ENCODE measurements at places on chromosomes 12 and 14. TPM values are rescaled to one million over a fixed set of nuclear protein-coding genes. Genes with fewer than 3 reads are reported as not detected.
A peak's percentile ranks its signal among the peaks of the same experiment; 100 is the strongest.

The FAM222A gene
- total RNA-seq: 12.8 TPM

DNA sequence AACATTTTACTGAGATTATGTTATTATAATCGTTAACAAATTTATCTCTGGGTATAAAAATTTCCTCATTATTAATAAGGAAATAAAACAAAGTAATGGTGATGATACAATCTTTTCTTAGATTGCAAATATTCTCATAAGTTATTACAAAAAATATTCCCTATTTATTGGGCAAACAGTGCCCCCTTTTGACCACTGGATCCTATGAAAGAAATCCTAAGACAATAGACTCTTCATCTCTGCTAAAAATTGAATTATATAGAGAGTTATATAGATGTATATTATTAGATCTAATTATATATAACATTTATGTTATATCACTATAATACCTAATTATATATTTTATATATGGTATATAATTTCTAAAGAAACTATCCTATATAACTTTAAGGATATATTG is 94.2 kb upstream of the FGD4 start:
- no peak overlapping the region for H3K27ac ChIP-seq
- no peak for DNase-seq
- H3K4me1 ChIP-seq: peaks cover 3% of the 10 kb centered on the region
- H3K27me3 ChIP-seq: no peaks in the 10 kb centered on the region
- H3K36me3 ChIP-seq: no peaks in the 10 kb centered on the region
- H3K4me3 ChIP-seq: no peak overlapping the region

DNA sequence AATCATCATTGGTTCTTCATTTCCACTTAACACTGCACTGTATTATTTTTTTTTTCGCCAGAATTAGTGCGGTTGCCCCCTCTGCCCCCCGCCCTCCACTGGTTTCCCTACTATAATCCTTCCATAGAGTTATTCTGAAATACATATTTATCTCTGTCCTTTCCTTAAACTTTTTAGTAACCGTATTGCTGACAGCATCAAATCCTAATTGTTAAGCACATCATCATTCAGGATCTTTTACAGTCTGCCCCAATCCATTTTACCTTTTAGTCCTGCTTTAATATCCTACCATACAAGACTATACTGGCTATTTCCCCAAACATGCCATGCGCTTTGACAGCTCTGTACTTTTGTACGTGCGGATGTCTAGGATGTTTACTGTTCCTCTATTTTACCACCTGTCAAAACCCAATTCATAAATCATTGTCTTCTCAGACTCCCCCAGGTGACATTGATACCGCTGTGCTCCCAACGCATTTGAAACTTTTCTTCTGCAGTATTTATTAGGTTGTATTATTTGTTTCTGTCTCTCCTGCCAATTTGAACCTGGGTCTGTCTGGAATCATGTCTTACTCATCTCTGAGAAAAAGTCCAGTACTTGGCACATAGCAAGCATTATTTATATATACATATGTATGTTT is 1.0 kb downstream of the FGFR1OP2 start:
- peak overlapping the region; percentile 98 for H3K27ac ChIP-seq
- no peak for DNase-seq
- peaks cover 40% of the 10 kb centered on the region for H3K4me1 ChIP-seq
- H3K27me3 ChIP-seq: no peaks in the 10 kb centered on the region
- peaks cover 4% of the 10 kb centered on the region for H3K36me3 ChIP-seq
- H3K4me3 ChIP-seq: peak overlapping the region; percentile 98

- H3K4me3 ChIP-seq: no peak overlapping the region
- no peaks in the 10 kb centered on the region for H3K4me1 ChIP-seq
- H3K27me3 ChIP-seq: no peaks in the 10 kb centered on the region
- H3K27ac ChIP-seq: no peak overlapping the region
Observed at GRCh38 chr12:34107781-34108404, 85.6 kb downstream of the ALG10 start.

GRCh38 chr12:124685689-124686369 is 118.4 kb upstream of the NCOR2 start:
- peak overlapping the region; percentile 98 for H3K27ac ChIP-seq
- DNase-seq: no peak
- no peaks in the 10 kb centered on the region for H3K27me3 ChIP-seq
- H3K36me3 ChIP-seq: no peaks in the 10 kb centered on the region
- peak overlapping the region; percentile 20 for H3K4me3 ChIP-seq
- peaks cover 78% of the 10 kb centered on the region for H3K4me1 ChIP-seq

DNA sequence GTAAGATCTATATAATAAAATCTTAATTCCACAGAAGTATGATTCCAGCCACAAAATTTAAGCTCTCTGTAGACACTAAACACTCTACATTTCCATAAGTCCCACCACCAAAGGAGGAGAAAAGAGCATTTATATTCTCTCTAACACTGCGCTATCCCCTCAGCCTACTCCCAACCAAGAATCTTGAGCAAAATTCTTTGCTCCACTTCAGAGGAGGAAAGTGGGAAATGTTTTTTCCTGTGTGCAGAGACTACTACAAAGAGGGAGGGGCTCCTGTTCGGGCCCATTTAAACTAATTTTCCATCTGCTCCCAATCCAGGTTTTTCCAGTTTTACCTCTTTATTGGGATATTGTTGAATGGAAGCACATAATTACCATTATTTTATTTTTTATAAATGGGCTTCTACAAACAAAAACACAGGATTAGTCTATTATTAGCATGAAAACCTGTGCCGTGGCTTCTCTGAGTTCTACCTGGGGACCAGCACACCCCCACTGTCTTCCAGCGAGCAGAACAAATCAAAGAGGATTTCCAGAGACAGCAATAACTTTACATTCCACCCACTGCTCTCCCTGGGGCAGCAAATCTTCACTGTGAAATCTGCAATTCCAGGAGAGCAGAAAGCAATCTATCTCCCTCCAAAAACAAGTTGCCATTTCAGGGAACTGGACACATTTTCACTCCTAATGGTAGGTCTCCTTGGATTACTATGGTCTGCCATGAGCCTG is 174.0 kb downstream of the DAD1 start:
- no peak overlapping the region for H3K4me3 ChIP-seq
- no peaks in the 10 kb centered on the region for H3K27me3 ChIP-seq
- no peak overlapping the region for H3K27ac ChIP-seq

GRCh38 chr14:89811954-89812575 is 142.5 kb downstream of the EFCAB11 start:
- H3K4me1 ChIP-seq: no peaks in the 10 kb centered on the region
- H3K27ac ChIP-seq: no peak overlapping the region
- no peak overlapping the region for H3K4me3 ChIP-seq
- no peak for DNase-seq
- H3K36me3 ChIP-seq: no peaks in the 10 kb centered on the region

GRCh38 chr12:115609347-115609746 is 668.1 kb downstream of the MED13L start:
- H3K27me3 ChIP-seq: peaks cover 3% of the 10 kb centered on the region
- no peak for DNase-seq
- H3K36me3 ChIP-seq: no peaks in the 10 kb centered on the region
- H3K4me1 ChIP-seq: no peaks in the 10 kb centered on the region
- H3K4me3 ChIP-seq: no peak overlapping the region
- H3K27ac ChIP-seq: no peak overlapping the region

GRCh38 chr14:66442953-66443571 is 43.1 kb upstream of the CCDC196 start:
- no peak overlapping the region for H3K4me3 ChIP-seq
- no peaks in the 10 kb centered on the region for H3K27me3 ChIP-seq
- no peak for DNase-seq
- no peak overlapping the region for H3K27ac ChIP-seq

GRCh38 chr12:131000000-131000486 is 46.3 kb downstream of the ADGRD1 start:
- DNase-seq: no peak
- no peak overlapping the region for H3K4me3 ChIP-seq
- H3K36me3 ChIP-seq: no peaks in the 10 kb centered on the region

- no peak for DNase-seq
- H3K4me1 ChIP-seq: no peaks in the 10 kb centered on the region
- no peaks in the 10 kb centered on the region for H3K36me3 ChIP-seq
Observed at GRCh38 chr14:94387051-94388026, 1.1 kb downstream of the SERPINA1 start.

GRCh38 chr12:115726691-115727090 is 550.8 kb downstream of the MED13L start:
- no peaks in the 10 kb centered on the region for H3K36me3 ChIP-seq
- no peak overlapping the region for H3K27ac ChIP-seq
- no peaks in the 10 kb centered on the region for H3K4me1 ChIP-seq

The ADCK1 gene
- total RNA-seq: 10.1 TPM

DNA sequence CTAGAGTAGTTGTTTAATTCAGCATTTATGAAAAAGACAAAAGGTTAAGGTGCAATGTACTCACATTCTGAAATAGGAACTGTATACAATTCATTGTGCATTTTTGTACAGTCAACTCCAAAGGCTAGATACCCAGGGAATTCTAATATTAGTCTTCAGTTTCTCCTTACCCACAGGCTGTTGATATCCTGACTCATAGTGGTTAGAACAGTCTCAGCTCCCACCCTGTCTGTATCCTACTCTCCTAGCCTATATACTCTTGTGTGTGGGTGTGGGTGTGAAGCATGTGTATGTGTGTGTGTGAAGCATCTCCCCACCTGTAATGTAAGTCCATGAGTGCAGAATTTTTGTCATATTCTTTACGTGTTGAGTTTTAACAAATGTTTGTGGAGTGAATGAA is 229.5 kb downstream of the NAV3 start:
- no peaks in the 10 kb centered on the region for H3K4me1 ChIP-seq
- no peak overlapping the region for H3K4me3 ChIP-seq
- H3K36me3 ChIP-seq: no peaks in the 10 kb centered on the region
- no peak for DNase-seq

The TRHDE gene
- 1.9 TPM for total RNA-seq

DNA sequence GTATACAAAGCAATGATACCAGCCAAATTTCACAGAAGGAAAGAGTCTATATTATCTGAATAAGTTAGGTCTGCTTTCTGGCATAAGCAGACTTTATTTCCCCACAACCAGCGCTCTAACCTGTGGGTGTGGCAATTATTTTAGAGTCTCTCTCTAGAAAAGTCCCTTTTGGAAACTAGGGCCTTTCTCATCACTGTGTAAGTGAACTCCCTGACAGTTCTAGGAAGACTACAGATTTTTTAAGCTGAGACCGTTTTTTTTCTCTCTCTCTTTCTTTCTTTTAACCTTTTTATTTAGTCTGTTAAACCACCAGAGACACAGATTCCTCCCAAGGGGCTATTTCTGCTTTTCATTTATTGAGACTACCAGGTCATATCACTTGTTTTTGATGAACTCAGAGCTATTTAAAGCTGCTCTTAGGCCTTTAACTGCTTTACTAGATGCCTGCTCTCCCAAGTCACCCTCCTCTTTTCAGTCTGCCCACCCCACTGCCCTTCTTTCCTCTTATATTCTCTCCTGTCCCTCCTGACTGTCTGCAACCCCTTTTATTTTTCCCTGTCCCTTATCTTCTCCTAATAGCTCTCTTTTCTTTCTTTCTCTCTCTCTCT is 69.2 kb upstream of the ARHGAP5 start:
- no peaks in the 10 kb centered on the region for H3K27me3 ChIP-seq
- no peaks in the 10 kb centered on the region for H3K36me3 ChIP-seq
- no peak overlapping the region for H3K27ac ChIP-seq
- H3K4me1 ChIP-seq: peaks cover 19% of the 10 kb centered on the region

DNA sequence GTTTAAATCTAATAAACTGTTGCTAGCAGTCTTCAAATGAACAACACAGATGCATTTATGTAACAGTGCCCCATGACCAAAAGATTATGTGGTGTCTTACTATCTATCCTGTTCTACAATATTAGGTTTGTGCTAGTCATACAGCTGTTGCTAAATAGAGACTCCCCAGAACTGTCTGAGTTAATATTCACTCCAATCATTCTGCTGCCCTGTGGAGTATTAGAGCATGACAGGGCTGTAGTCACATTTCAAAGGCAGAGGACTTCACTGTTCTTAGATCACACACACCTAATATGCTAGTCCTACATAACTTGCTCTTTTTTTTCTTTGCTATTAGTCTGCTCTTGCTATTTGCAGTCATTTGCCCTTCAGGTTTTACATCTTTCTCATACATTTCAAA is 157.6 kb upstream of the MDGA2 start:
- no peak overlapping the region for H3K27ac ChIP-seq
- no peak for DNase-seq
- no peaks in the 10 kb centered on the region for H3K4me1 ChIP-seq
- no peaks in the 10 kb centered on the region for H3K27me3 ChIP-seq

DNA sequence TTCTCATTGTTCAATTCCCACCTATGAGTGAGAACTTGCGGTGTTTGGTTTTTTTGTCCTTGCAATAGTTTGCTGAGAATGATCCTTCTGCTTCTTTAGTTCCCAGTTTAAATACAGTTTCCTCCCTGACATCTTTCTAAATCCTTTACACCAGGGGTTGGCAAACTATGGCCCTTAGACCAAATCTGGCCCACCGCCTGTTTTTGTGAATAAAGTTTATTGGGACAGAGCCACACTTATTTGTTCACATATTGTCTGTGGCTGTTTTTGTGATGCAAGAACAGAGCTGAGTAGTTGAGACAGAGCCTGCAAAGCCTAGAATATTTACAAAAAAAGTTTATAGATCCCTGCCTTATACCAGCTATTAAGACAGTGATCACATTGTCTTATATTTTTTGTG is 53.7 kb downstream of the SERPINA10 start:
- H3K27me3 ChIP-seq: no peaks in the 10 kb centered on the region
- no peaks in the 10 kb centered on the region for H3K36me3 ChIP-seq
- H3K27ac ChIP-seq: no peak overlapping the region
- DNase-seq: no peak

The BDKRB1 gene
- total RNA-seq: not detected

- DNase-seq: peak; percentile 46
- no peaks in the 10 kb centered on the region for H3K36me3 ChIP-seq
- H3K27ac ChIP-seq: no peak overlapping the region
- no peak overlapping the region for H3K4me3 ChIP-seq
Observed at GRCh38 chr14:58133739-58134138, 18.3 kb downstream of the ARMH4 start.

The MORN3 gene
- total RNA-seq: 0.72 TPM

DNA sequence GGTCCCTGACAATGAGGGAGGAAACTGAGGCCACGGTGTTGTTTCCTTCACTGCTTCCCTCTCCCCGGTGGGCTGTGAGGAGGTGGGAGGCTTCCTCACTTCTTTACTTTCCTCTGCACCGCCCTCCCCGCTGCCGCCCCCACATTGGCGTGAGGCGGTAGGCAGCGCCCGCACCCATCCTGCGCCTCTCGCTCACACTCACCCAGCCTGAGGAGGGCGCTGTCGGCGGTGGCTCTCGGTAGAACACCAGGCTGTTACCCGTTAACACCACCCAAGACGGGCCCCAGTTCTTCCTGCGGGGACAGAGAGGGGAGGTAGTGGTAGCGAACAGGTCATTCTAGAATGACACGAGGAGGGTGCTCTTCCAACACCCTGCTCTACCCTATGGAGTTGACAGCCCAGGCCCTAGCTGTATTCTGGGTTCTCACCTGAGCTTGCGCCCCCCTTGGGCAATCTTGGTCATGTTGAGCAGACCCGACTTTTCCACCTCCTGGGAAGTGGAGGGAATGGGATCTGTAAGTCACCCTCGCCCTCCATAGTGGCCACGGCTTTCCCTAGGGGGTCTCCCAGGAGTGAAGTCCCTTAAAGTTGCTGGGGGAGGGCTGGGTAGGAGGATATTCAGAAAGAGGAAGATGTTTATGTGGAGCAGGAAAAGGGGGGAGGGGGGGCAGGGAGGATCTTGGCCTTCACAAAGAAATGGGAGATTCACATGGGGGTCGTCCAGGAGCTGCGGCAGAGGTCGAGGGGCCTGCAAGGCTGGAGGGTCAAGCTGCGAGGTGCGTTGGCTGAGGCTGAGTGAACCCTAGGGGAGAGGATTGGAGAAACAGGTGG is 3.3 kb downstream of the ARHGAP9 start:
- no peaks in the 10 kb centered on the region for H3K4me1 ChIP-seq
- H3K27me3 ChIP-seq: peaks cover 2% of the 10 kb centered on the region
- no peak for DNase-seq
- H3K27ac ChIP-seq: no peak overlapping the region

The SYNDIG1L gene
- not detected for total RNA-seq

All from Panc1 (cell line).